ENCODE measurements at places on chromosomes 1 and 21.

- no peak for DNase-seq
Observed at GRCh38 chr21:45282283-45283034, 5.2 kb downstream of the POFUT2 start.

DNA sequence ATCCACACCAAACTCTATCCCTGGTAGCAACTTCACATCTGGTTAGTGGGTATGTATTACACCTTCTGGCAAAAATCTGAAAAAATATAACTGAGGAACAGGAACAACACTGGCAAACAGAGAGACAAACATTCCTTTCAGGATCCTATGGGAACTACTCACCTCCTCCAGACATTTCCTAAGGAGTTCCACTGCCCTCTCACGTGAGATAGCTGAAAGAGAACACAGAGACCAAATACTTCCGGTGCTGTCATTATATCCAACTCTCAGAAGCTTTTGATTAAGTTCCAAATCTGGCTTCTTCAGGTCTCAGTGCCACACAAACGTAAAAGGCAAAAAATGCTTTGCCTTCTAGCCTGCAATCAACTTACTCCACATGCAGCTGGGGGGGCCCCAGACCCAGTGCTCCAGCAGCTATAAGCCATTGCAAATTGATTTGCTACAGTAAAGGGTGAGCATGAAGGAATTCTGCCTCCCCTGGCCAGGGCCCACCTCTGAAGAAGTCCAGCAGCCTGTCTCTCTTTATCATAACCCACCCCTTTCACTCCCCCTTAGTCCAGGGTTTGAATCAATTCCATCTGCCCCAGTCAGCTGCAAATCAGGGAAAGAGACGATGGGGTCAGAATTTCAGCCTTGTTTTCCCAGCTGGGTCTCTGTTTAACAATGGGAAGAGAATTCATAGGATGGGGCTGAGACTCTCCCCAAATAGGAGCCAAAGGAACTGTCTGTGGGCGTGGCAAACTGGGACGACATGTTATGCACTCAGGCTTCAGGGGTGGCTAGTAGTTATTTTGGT, 32.2 kb downstream of the TFAP2E start:
- no peak for DNase-seq

GRCh38 chr1:61754545-61754944, 12.3 kb downstream of the PATJ start:
- no peak for DNase-seq

DNA sequence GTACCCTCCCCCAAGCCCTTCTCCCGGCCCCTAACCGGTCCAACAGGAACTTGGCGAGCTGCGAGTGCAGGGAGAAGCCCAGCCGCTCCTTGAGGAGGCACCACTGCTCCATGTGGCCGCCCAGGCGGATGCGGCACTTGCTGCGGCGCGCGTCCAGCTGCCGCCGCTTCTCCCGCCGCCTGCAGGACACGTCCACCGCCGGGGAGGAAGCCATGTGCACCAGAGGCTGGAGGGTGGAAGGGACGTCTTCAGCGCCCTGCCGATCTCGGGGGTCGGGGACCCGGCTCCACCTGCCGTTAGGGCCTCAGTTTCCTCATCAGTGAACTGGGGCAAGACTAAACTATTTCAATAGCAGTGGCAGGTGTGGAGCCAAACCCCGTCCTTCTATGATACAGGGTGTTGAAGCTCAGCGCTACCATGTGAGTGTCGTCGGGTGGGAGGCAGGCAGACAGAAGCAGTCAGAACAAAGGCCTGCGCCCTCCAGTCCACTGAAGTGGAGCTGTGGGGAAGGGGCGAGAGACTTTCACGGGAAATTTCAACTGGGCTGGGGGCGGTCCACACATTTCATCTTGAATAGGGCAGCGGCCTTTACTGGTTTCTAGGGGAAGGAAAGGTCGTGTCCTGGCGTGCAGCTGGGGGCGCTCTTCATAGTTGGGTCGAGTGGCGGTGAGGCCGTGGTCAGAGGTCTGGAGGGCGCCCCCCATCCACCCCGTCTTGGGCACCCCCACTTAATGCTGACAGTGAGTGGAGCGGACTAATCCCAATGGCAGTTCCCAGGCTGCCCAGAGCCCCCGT, 592 bp downstream of the ZNF692 start:
- peak; percentile 86 for DNase-seq

- no peak for DNase-seq
Observed at GRCh38 chr1:58722414-58722813, 22.6 kb upstream of the MYSM1 start.

DNA sequence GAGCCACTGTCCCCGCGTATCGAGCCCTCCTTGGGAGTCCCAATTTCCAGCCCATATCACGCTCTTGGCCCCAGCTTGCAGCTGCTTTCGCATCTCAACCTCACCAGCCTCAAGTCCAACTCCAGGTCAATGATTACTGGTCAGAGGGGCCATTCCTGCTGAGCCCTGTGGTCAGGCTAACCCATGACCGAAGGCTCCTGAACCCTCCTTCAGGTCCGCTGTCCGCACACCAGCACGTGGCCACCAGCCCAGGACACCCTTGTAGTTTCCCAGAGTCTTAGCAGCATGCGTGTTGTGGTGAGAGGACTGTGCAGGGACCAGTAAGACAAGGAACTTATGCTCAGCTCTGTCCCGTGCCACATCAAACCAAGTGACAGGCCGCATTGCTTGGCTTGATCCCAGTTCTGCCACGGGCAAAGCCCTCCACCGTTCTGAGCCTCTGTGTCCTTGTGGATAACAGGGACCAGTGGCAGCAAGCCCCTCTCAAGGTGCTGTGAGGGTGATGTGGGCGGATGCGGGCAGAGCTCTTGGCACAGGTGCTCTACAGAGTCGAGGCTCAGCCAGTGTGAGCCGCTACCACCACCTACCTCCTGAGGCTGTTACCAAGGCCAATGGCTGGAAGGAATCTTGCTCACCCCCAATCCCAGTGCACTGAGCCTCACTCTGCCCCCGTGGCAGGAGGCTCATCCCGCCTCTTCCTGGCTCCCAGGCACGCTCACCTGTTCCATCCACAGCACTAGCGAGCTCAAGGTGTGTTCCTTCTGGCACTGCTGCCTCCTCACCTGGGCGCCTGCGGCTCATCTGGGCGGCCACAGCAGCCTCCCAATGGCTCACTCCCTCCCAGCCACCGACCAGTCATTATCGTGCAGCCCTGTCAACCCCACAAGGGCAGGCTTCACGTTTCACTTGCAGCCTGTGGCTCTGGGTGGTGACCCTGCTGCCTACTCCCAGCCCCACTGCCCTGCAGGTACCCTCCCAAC, 20.4 kb downstream of the KRTAP10-1 start:
- no peak for DNase-seq

GRCh38 chr1:228308085-228308601, 98.5 kb downstream of the TRIM11 start:
- peak; percentile 49 for DNase-seq

- DNase-seq = no peak
Observed at GRCh38 chr1:15833069-15833679, 14.3 kb upstream of the SPEN start.

DNA sequence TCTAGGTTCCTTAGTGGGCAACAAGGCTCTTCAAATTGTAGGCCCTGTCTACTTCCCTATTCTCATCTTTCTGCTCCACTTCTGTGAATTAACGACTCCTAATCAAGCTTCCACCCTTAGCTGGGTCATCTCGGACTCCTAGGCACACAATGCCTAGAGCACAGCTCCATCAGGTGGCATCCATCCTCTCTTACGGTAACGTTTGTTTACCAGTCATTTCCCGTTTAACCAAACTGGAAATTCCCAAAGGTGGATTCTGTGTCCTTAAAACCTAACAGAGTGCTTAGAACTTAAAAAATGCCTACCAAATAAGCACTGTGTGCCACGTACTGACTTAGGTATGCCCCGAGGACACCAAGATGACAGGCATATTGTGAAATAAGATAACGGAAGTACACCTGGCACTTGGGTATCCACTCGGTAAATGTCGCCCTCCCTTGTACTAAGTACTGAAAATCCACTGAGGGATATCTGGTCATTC, 1.5 kb downstream of the PARP1 start:
- DNase-seq = no peak

DNA sequence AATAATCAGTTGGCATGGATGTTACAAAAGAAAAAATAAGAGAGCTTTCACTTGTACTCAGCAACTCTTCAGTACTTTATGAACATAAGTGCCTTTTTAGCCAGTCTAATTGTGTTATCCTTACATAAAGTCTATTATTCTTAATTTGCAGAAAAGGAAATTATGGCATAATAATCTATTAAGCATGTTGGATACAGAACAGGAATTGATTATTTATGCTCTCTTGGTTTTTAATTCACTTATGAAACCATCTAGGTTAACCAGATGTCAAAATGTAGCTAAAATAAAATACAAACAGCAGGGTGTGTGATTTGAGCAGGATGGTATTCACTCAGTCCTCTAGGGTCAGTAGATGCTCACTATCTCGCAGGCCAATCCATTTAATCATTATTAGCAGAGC, 79.7 kb downstream of the PLPPR5 start:
- DNase-seq = no peak

GRCh38 chr1:231684356-231685244, 58.0 kb downstream of the DISC1 start:
- DNase-seq = no peak

DNA sequence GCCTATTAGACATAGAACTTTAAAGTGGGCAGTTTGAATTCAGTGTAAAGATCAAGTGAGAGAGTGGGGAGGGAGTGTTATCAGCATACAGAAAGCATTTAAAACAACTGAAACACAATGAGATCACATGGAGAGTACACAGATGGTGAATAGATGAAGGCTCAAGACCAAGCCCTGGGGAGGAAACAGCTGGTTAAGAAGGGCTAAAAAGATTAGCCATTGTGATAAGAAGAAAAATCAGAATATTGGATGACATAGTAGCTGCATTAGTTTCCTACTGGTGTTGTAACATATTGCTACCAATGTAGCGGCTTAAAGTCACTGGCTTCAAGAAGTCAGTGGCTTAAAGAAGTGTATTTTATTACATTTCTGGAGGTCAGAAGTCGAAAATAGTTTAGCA, 443.4 kb upstream of the RGS18 start:
- no peak for DNase-seq

GRCh38 chr1:82786883-82787282, 986.1 kb downstream of the ADGRL2 start:
- DNase-seq = no peak
